Osteoblast (primary cell): ENCODE measurements at places on chromosomes 2 and 18.

GRCh38 chr2:173869244-173870229 is 95.6 kb downstream of the SP3 start:
- no peak for DNase-seq

DNA sequence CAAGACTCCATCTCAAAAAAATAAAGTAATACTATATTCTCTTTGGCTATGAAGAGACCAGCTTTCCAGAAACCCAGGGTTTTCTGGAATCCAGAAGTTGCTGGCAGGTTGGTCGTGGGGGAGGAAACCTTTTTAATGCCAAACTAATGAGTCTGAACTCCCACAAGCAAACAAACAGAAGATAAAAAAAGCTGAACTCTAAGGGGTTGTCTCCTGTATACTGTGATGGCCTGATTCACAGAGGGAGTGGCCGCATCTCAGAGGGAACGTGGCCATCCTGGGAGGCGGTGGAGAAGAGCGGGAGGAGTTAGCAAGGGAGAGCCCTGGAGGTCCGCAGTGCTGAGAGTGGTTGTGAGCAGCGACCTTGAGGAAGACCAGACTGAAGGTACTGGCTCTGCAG is 36.1 kb downstream of the LIMS1 start:
- no peak for DNase-seq

DNA sequence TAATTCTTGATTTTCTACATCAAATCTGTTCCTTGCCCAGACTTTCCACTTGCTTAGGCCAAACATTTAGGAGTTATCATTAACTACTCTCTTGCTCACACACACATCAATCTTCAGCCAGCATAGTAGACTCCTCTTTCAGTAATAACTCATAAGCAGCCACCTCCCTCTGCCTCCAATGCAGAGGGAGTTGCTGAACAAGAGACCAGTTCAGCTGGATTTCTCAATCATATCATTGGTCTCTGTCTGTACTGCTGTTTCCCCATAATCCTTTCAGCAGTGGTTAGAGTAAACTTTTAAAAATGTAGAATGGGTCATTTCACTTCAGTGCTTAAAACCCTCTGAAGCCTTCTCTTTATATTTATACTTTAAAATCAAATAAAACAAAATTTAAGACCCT is 112.9 kb downstream of the SLC39A10 start:
- no peak for DNase-seq

GRCh38 chr2:132607426-132608090 is 62.4 kb downstream of the LYPD1 start:
- no peak for DNase-seq

- DNase-seq = peak; percentile 97
These were observed 96.3 kb downstream of the FAM210A start for GRCh38 chr18:13629841-13630715.

- DNase-seq = peak; percentile 83
These were observed 102.4 kb downstream of the MBP start for GRCh38 chr18:77030201-77030600.

DNA sequence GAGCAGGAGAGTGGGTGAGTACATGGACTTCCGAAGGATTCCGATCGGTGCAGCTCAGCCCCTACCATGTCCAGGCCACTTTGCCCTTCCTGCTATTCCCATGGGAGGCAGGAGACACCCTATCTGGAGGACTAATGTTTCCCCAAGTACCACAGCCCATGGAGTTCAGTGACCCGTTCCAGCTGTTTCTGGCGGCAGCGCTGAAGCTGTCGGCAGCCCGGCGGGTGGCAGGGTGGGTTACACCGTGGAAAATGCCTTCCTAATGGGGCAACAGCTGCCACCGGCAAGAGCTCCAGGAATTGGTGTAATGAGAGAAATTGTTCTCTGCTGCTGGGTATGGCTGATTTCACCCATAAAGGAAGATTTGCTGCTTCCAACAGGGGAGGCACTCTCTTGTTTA is 98.3 kb downstream of the MYCN start:
- DNase-seq = no peak

DNA sequence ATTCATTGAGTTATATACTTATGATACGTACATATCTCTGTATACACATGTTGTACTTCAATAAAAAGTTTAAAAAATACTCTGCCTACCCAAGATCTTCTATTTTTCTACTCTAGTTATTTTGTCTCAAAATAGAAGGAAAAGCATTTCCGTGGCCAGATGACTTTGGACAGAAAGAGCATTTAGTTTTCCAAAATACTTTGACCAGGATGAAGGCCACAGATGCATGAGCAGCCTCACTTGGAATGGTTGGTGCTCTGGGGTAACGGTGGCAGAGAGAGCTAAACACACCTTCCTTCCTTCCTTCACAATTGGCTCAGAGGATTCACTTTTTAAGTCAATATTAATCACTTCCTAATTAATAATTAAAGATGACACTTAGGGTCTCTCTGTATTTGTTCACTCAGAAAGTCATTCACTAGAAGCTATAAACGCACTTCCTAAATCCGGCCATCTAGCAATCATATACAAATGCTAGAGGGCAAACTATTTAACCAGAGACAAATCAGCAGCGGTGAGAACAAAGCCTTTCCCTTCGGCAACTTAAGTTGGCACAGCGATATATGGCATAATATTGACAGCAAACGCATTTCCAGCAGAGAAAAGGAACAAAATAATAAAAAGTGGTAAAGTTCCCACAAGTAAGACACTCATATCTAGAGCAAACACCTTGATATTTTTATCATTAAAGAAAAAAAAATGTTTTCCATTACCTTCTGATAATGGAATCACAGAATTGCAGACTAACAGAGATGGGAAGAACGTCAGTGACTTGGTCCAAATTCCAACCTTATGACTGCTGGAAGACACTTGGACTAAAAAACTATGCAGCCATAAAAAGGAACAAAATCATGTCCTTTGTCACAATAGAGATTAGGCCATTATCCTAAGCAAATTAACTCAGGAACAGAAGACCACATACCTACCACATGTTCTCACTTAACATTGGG is 55.9 kb upstream of the NARS1 start:
- DNase-seq = no peak

DNA sequence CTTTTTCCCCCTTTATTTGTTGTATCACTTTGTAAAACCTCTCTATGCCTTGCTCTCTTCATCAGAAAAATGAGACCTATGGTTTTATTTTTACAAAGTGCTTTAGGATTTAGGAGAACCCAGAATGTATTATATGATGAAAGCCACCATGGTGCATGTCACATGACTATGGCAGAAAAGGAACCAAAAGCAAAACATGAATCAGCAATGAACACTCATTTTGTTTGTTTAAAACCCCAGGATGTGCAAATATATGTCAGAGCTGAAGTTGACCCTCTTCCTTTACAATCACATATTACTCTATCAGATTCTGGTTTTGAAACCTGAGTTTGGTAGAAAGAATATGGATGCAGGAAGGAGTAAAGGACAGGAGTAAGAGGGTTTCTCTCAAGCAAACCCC is 70.0 kb downstream of the FIGN start:
- DNase-seq = peak; percentile 38

GRCh38 chr2:170017860-170018532 is 160.0 kb upstream of the MYO3B start:
- no peak for DNase-seq

DNA sequence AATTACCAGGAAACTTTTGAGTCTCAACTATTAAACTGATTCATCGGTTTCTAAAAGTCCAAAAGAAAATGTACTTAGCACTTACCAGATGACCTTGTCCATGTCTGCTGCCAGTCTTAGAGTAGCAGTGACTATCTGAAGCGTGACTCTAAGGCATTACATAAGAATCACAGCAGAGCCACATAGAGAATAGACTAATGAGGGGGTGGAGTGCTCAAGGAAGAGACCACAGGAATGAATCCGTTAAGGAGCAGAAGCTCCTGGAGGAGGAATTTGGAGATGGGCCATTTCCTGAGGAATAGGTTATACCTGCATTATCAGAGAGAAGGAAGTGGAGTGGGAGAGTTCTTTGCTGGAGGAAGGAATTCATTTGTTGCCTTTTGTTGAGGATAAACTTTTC is 116.0 kb downstream of the MAP3K20 start:
- DNase-seq = no peak

DNA sequence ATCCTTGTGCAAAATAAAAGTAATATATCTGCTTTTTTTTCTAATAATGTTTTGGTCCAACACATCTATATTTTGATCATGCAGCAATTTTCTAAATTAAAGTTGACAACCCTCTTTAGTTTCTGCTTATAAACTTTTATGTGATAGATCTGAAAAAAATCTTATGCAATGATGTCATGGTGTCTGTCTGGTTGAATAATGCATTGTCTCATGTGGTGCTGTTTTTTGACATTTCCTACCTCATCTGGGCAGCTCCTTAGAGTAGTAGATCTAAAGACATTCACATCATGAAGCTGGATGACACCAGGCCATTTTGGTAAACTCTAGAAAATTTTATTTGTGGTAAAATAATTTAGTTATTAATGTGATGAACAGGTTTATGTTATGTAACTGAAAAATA is 106.8 kb upstream of the FN1 start:
- DNase-seq = no peak

GRCh38 chr2:192023006-192023405 is 171.7 kb downstream of the TMEFF2 start:
- no peak for DNase-seq

DNA sequence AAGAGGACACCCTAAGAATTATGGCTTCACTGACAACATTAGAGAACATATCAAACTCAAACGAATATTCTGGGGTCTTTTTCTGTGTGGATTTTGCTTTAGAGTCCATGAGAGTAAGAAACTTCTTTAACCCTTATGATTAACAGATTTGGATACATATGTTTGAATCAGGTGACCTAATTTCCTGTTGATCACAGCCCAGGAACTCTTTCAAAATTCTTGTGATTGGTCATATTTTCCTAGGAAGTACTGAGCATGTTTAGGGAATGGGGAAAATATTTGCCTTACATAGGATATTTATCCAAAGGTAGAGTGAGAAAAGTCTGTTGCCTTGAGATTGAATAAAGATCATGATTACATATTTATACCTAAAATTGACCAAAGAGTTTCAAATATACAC is 160.0 kb downstream of the KCNH7 start:
- DNase-seq = peak; percentile 38

DNA sequence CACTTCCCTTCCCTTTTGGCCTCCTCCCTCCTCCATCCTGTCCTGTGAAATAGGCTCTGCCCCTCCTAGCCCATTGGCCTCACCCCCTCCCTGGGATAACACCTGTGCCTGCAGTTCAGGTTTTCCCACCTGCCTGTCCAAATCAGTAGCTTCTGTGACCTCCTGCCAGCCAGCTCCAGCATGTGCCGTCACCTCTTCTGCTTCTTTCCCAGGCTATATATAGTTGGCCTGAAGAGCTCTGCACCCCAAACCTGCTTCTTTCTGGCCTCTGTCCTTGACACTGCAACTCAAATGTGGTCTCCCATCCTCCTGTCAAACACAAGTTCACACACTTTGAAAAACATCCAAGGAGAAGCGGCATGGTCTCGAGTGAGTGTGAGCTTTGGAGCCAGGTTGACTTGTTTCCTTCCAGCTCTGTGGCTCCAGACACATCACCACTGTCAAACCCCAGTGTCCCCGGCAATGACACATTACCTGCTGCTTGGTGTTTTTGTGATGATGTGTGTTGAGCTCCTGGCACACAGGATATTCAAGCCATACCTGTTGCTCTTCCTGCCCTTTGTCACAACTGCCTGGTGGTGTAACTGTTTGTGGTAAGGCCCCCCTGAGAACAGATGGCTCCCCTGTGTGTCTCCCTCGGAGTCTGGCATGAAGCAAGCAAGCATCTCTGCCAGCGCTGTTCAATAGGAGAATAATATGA is 143.6 kb upstream of the DAPL1 start:
- DNase-seq = no peak

DNA sequence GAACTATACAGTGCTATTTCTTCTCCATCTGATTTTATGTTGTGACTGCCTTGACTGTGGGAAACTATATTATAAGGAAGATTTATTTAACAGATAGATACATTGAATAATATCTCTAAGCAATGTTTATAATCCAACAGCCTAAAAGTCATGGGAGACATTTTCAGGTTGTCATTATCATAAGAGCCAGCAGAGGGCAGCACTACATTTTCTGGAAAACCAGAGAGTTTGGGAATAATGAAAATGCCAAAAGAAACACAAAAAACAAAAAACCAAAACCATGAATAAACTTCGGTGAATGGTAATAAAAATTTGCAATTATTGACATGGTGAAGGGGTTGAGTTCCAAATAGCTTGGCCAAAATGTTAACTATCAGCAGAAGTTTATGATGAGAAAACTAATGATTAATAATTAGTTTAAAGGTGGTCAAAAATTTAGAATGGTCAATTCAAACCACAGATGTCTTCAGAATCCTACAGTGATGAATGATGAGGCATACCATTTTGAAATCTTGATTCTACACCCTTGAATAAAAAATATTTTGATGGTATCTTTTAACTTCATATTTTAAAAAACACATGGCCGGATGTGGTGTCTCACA is 4.7 kb downstream of the EEF1B2 start:
- no peak for DNase-seq

DNA sequence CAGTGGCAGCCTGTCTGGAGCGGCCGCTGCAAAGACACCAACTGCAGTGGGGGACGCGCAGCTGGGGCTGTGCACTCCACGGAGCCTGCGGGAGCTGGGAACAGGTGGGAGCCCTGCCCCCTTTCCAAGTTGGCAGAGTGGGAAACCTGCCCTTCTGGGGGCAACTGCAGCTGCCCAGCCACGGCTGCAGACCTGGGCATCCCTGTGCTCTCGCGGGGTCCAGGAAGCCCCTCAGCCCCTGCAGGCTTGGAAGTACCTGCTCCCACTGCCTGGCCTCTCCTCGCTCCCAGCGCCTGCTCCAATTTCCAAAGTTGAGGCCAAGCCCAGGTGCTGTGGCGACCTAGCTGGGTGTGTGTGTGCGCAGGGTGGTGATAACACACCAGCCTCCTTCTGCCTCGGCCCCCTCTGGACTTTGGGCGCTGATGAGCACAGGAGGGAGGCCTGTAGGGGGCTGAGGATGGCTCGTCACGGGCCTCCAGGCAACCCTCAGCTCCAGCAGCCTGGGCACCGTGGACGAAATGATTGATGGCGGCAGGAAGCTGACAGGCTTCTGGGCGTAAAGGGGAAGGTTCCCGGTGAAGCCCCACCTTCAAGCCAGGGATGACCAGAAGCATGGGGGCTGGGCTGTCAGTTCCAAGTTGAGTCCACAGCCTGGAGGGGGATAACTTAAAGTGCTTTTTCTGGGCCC is 76.9 kb downstream of the PTPN4 start:
- no peak for DNase-seq

GRCh38 chr2:1837022-1837421 is 92.7 kb upstream of the PXDN start:
- DNase-seq = peak; percentile 70

DNA sequence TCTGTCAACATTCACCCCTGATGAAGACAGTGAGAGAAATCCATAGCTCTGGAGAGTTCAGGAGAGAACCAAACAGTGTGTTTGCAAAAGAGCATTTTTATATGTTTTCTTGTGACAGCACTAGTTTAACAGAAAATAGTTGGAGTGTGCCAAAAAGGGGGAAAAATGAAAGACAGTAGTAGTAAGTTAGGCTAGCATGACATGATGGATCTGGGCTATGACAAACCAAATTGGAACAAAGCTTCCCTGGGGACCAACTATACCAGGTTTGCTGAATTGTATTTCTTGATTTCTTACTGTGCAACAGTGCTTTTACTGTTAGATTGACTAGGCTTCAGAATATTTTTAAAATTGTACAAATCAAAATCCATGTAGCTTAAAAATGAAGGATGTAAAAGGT is 159.8 kb downstream of the ARHGAP15 start:
- no peak for DNase-seq
